ENCODE measurements at places on chromosomes 6 and 20.

DNA sequence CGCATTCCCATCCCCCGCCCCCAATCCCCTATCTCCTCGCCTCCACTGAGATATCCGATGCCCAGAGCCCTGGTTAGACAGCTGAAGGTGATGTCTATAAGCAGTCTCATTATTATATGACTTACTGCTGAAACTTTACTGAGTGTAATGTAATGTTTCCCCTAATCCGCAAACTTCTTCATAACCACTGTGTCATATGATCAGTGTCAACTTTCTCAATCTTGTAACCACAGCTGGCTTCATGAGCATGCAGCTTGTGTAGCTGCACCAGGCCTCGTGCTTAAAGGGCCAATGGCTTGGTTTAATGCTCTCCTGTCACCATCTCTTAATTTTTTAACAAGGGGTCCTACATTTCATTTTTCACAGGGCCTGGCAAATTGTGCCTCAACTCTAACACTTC is 8.1 kb downstream of the ASIP start:
- DNase-seq = no peak

DNA sequence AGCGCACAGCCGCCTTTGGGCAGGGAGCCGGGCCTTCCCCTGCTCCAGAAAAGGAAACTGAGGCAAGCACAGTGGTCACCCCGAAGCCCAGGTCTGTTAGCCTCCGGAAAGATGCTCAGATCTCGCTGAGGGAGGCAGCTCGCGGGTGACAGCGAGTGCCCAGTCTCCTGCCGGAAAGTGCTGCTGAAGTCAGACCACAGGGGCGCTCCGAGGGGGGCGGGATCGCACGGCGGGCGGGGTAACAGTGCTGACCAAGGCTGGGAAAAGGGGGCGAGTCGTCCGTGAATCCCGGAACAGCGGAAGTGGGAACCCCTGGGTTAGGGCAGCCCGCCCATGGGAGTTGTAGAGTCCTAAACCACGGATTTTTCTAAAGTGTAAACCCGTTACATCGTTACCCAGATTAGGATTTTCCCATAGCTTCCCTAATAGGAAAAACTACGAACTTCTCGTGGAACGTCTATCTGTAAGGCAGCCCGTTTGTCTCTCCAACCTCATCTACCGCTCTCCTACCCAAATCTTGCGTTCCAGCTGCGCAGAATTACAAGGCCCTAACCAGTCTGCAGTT is 504 bp downstream of the VPS16 start:
- DNase-seq = no peak

- DNase-seq = no peak
Measured at GRCh38 chr6:17276766-17277165, 4.4 kb upstream of the RBM24 start.

DNA sequence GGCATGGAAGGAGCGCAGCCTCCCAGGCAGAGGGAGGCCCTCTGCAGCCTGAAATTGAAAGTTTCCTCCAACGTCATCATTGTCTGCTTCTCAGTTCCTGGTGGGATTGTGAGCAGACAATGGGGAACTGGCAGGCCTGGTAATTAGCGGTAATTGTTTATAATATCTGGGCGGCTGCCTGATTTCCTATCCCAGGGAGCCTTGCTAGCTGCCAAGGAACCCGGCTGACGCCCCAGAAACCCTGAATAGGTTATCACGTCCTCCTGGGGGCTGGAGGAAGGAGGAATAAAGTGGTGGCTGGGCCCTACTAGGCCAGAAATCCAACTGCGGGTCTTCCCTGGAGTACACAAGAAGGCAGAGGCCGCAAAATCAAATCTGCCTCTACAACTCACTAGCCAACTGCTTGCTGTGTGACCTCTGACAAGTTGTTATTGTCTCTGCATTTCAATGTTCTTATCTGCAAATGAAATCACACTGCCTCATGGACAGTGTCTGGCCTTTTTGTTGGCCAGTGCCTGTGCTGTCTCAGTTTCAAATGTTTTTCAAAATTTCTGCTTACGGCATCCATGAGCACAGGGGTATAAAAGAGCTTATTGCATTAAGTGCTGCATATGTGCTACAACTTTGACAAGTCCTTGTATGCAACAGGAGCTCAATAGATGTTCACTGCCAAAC is 16.9 kb downstream of the KCNK15 start:
- DNase-seq = no peak

GRCh38 chr6:149271348-149272340 is 45.9 kb upstream of the TAB2 start:
- DNase-seq = no peak

GRCh38 chr20:58884966-58885365 is 32.5 kb downstream of the GNAS start:
- DNase-seq = no peak

GRCh38 chr20:23180451-23180921 is 94.4 kb upstream of the CD93 start:
- DNase-seq = no peak

DNA sequence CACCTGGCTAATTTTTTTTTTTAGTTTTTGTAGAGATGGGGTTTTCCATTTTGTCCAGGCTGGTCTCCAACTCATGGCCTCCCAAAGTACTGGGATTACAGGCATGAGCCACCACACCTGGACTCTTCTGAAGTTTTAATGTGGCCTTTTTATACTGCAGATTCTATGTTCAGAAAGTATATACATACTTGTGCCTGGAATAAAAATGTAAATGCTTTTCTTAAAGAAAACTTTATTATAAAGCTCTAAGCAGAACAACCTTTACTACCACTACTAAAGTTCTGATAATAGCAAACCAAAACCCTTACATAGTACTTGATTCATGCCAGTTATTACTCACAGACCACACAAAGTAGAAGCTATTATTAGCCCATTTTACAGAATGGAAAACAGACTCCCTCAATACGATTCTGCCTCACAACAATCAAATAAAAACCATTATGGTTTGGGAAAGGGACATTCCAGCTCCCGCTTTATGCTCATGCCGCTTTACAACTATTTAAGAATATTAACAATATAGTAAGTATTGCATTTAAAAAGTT is 5.3 kb downstream of the PHIP start:
- no peak for DNase-seq

- no peak for DNase-seq
Measured at GRCh38 chr6:49913636-49914375, 47.5 kb upstream of the CRISP1 start.

- no peak for DNase-seq
Measured at GRCh38 chr20:53383916-53384315, 209.7 kb downstream of the ZNF217 start.
